ENCODE measurements at places on chromosomes 2 and 18.

DNA sequence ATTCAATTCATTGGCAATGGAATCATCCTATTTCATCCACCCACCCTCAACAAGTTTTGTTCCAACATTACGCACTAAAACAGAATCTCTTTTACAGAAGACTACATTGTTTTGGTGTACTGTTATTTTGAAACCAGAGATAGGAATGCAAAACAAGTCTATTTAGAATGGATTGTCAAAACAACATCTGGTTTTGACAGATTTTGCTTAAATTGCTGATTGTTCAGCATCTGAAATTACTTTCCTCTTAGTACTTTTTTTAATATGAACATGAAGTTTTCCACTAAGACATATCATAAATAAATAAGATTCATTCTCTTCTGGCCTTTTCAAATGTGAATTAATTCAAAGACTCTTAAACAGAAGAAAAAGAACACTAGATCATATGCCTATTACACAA, 323.9 kb upstream of the TFPI start:
- DNase-seq: no peak

DNA sequence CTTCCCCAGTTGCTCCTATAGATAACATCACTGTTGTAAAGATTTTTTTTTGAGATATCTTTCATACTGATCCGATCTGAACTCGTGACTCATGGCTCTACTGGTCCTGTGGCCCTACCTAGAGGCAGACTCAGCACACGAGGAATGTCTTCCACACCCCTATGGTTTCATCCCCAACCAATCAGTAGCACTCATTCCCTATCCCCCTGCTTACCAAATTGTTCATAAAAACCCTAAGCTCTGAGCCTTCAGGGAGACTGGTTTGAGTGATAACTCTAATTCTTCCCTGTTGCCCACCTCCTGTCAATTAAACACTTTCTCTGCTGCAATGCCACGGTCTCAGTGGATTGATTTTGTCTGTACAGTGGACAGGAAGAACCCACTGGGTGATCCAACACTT, 4.2 kb upstream of the SAP130 start:
- DNase-seq: no peak

GRCh38 chr2:111668274-111668616, 215.7 kb downstream of the ANAPC1 start:
- no peak for DNase-seq

GRCh38 chr2:62586981-62587380, 81.0 kb upstream of the TMEM17 start:
- DNase-seq: no peak

DNA sequence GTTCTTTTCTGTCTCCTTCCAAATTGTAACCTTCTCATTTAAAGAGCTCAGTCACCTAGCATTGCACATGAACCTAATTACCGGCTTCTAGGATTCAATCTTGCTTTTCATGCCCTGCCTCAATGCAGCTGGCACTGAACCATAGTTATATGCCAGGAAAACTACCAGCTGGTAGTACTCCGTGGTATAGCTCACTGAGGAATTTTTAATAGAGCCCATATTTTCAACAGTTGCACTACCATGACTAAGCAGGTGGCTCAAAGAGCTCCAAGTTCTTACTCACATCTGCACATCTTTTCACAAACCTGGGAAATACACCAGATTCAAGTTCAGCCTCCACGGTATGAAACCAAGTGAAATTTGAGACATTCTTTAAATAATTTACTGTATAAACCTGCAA, 363.5 kb downstream of the GRB14 start:
- no peak for DNase-seq

- DNase-seq: no peak
These were observed 11.7 kb downstream of the LYPD6B start for GRCh38 chr2:149050188-149050587.

- DNase-seq: no peak
These were observed 781 bp upstream of the SLC5A6 start for GRCh38 chr2:27212626-27213471.

GRCh38 chr2:191795715-191796114, 51.2 kb downstream of the CAVIN2 start:
- no peak for DNase-seq

DNA sequence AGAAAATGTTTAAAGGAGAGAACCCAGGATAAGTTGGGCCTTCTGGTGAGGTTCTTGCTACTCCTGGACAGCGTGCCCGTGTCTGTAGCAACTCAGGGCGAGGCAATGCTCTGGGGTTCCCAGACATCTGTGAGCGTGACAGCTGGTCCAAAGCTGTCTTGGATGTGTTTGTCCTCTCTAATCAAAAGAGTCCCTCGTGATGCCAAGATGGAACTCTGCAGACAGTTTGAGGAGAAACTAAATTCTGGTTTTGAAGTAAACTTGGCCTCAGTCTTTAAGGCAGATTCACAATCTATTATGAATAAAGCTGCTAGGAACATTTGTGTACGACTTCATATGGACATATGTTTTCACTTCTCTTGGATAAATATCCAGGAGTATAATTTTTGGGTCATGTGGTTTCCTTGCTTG, 47.3 kb downstream of the TMEM17 start:
- DNase-seq: no peak

DNA sequence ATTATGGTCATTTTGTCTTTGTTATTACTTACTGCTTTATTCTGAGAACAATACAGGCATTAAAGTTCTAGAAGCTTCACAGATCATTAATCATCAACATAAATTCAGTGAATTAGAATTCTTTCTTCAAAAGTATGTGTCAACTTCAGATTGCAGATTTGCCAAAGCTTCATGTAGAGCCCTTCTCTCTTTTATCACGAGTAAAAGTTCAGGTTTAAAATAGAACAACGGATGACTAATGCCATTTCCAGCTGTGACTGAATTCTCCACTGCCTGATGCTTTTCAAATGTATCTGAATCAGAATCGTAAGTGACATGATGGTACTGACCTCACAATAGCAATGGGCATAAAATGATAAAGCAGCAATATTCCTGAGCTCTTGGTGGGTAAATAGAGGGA, 116.0 kb downstream of the ABCA12 start:
- DNase-seq: no peak

GRCh38 chr18:69213842-69214241, 186.8 kb upstream of the DOK6 start:
- no peak for DNase-seq

DNA sequence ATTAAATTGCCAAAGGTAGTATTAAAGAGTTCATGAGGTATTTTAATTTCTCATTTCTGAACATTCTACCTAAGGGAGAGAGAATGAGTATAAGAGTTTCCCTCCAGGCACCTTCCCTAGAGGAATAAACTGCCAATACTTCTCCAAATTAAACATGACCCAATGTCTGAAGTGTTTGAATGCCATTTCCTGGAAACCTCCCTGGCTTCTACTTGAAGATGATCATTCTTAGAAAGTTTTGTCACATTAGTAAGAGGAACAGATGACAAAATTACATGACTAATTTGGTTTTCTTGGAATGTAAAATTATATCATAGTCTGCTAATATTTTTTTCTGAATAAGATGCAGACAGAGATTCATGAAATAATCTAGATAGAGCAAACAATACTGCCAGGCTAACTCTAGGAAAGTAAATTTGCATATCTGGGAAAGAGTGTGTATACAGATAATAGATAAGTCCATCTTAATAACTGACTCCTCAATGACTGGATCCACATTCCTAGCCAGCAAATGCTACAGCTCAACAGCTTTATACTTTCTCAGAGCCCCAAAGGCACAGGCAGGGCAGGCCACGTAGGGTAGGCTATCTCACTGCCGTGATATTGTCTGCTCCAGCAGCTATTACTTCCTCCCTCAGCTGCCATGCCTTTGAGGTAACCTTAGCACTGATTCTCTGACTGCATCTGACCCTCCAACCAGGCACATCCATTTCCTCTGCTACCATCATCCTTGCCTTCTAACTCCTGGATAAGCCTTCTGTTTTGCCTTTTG, 630.8 kb upstream of the PIK3C3 start:
- DNase-seq: no peak

DNA sequence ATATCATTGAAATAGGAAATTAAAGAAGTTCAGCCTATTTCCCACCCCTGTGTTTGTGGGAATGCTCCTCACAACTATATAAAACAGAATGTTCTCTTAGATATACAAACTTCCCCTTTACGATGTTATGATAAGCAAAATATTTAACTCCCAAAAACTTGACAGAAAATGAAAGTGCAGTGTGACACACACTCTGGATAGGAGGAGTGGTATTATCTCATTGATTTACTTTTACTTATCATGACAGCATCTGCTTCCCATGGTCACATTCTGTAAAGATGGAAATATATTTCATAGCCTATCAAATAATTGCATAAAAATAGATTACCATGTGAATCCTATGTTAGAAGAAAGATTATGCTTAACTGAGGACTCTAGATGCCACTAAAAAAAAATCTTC, 96.6 kb upstream of the STK17B start:
- DNase-seq: no peak

DNA sequence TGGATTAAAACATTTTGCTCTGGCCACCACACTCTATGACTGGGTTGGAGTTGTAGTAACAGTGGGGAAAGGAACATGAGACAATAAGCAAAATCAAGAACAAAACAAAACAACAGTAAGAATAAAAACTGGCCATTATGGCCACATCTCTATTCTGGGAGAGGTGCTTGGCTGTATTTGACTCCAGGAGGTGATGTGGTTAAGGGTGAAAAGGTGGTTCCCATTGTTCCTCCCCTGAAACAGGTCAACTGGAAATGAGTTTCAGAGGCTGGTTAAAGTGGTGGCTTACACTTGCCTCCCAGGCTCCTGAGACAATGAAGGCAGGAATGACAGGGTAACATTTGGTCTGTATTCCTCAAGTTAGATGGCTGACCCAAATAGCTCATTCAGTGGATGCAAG, 67.3 kb upstream of the FANCL start:
- no peak for DNase-seq

DNA sequence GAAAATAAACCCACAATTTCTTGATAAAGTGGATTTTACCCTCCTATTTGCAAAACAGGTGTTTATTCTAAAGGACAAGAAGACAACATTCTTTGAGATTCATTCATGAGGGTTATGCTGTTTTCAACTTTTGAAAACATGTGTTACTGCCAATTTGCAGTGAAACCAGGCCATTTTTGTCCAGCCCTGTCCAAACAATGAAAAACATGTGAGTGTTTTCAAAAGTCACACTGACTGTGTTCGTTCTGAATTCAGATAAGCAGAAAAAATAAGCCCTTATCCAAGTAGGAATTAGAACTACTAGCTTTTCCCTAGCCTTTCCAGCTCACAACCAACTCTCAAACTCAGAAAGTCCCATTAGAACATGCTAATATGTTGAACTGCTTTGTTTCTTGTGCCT, 148.1 kb upstream of the PID1 start:
- no peak for DNase-seq

GRCh38 chr18:13382366-13382953, 163.9 kb downstream of the LDLRAD4 start:
- DNase-seq: no peak

DNA sequence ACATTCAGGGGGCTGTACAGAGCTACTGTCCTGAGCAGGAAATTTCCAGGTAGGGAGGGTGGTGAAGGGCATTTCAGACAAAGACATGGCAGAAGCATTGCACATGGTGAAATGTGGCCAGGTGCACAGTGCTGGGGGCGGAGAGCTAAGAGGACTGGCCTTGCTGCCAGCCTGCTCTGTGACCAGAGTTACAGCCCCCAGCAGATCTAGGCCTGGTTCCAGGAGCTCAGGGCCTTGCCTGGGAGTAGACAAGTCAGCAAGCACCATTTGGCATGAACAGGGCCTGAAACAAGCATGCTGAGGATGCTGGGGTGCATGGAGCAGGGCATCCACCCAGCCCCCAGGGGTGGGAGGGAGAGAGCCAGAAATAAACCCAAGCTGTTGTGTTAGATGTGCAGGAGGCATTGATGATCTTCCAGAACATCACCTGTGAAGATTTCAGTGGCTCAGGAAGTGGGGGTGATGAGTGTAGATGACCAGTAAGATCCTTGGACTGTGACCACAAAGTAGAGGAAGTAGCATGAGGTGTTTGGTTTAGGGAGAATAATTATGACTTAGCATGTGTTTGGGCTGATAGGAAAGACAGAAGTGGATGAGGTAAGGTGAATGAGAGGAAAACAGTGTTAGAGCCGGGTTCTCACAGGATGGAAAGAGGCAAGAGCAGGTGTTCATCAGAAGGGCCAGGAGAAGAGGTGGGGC, 61.1 kb downstream of the COA5 start:
- DNase-seq: no peak

GRCh38 chr18:51010218-51010617, 19.8 kb upstream of the SMAD4 start:
- no peak for DNase-seq

DNA sequence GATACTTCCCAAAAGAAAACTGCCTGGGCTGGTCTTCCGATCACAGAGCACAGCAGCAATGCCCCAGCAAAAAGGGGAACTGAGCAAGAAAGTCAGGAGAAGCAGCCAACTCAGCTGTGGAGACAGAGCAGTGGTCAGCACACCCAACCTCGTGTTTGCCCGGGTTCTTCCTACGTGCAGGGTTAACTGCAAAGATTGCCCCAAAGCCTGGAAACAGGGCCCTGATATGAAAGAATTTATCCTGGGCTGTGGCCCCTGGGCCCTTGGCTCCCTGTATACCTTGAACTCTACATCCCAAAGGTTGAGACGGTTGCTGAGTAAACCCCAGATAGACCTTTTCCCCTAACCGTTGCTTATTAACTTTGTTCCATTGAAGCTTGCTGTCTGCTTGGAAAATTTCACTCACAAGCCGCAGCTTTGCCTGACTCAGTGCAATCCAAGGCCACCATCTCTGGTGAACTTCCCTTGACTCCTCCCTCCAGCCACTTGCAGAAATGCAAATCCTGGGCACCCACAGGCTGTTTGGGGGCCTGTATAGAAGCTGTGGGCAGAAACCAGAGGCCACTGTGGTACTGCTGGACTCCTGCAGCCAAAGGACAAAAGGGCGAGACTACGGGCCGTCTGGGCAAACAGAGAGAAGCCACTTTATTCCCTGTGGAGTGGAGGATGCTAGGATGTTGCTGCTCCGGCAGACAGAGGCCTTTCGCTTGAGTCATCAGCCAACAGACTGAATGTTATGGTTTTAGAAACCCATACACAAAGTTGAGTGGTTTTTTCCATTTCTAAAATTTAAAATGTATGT, 18.2 kb downstream of the NRP2 start:
- no peak for DNase-seq

DNA sequence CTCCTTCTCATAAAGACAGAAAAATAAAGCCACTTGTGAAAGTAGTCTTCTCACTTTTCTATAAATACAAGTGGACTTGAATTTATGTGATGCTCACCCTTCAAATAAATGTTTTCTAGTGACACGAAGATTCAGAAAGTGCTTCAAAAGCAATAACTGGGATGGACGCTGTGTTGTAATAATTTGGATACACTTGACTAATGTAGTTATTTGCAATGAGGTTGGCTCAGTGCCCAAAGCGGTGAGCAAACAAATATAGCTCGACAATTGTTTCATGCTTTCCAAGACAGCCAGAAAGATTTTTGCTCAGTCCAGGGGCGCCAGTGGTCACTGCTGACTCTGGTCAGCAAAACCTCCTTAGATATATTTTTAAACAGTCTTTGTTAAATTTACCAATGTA, 278.6 kb upstream of the KLHL14 start:
- DNase-seq: no peak

DNA sequence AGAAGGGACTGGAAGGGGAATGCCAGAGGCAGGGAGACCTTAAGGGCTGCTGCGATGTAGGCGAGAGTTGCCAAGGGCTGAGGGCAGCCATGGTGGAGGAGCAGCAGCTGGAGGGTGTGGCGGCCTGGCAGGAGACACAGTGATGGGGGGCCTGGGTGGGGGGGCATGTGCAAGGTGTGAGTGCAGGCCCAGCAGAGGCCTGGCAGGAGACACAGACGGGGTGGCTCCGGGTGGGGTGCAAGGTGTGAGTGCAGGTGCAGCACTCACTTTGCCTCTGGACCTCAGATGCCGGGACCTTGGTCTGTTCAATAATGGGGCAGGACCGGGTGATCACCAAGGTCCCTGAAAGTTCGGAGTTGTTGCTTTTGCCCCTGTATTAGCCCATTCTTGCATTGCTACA, 76.2 kb upstream of the ODC1 start:
- peak; percentile 7 for DNase-seq
